ENCODE measurements at places on chromosomes 16 and 17.
A peak's percentile ranks its signal among the peaks of the same experiment; 100 is the strongest.

GRCh38 chr17:65463242-65463641, 98.2 kb downstream of the AXIN2 start:
- peak; percentile 85 for DNase-seq

GRCh38 chr17:1511756-1512321, 4.6 kb downstream of the INPP5K start:
- no peak for DNase-seq

- no peak for DNase-seq
Measured at GRCh38 chr17:50967795-50968194, 101.6 kb upstream of the TOB1 start.

GRCh38 chr17:28532050-28532960, 20.1 kb downstream of the UNC119 start:
- DNase-seq, result no peak

GRCh38 chr17:9003355-9004131, 17.8 kb upstream of the NTN1 start:
- DNase-seq, result no peak

DNA sequence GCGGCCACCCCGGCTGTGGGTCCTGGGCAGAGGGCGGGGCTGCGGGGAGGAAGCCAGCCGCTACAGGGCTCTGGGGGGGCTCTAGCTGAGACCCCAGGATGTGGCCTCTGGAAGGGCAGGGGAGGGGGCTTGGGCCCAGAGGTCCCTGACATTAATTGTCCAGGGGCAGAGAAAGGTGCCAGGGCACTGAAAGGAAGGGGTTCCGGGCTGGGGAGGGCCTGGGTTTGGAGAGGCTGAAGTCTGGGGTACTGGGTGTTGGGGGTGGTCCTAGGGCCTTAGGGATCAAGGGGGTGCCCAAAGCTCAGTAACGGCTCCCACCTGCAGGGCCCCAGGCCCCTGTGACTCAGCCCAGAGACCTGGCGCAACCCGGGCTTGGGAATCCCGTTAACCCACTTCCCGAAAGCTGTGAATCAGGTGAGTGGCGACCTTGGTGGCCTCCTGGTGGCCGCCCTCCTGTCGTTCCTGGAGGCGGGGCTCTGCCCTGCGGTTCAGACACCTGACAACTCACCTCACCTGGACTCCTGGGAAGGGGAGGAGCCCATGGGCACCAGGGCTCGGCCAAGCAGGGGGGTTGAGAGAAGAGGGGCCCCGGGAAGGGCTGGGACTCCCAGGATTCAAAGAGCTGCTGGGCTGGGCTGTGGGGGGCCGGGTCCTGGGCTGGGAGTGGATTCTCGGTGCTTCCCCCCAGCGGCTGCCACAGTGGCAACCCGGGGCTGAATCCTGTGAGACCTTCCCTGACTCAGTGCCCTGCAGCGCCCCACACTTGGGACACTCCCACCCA, 465 bp upstream of the PRSS22 start:
- DNase-seq, result peak; percentile 93

DNA sequence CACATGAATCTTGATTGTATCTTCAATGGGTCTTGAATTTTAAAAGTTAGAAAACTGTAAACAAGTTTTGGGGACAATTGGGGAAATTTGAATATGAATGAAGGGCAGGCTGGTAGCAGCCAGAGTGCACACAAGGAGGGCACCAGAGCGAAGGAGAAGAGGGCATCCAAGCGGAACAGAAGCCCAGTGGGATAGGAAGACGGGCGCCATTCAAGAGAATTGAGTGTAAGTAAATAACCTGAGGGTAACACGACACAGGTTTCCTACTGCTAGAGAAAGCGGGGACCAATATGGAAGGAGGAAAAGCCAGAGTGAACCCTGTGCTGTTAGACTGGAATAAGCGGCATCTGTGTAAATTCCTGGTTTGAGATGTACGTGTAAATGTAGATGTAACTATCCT, 115.1 kb upstream of the CCL2 start:
- no peak for DNase-seq

DNA sequence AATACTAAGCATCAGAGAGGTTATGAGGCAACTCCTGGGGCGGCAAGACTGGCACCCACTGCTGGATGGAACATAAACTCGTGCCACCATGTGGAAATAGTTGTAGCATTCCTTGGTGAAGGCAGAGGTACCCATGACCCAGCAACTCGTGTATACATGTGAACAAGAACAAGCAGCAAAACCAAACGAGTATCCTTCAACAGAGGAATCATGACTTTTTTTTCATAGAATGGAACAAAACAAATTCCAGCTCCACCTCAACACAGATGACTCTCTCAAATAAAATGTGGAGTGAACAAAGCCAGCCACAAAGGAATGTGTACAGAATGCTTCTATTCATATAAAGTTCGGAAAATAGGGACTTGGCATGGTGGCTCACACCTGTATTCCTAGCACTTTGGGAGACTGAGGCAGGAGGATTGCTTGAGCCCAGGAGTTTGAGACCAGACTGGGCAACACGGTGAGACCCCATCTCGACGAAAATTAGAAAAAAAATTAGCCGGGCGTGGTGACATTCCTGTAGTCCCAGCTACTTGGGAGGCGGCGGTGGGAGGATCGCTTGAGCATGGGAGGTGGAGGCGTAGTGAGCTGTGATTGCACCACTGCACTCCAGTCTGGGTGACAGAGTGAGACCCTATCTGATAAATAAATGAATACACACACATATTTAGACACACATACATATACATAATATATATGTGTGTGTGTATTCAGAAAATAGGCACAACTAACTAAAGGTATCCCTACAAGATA, 35.3 kb downstream of the B9D1 start:
- DNase-seq, result peak; percentile 64

GRCh38 chr16:68590201-68590994, 51.3 kb downstream of the ZFP90 start:
- peak; percentile 88 for DNase-seq

DNA sequence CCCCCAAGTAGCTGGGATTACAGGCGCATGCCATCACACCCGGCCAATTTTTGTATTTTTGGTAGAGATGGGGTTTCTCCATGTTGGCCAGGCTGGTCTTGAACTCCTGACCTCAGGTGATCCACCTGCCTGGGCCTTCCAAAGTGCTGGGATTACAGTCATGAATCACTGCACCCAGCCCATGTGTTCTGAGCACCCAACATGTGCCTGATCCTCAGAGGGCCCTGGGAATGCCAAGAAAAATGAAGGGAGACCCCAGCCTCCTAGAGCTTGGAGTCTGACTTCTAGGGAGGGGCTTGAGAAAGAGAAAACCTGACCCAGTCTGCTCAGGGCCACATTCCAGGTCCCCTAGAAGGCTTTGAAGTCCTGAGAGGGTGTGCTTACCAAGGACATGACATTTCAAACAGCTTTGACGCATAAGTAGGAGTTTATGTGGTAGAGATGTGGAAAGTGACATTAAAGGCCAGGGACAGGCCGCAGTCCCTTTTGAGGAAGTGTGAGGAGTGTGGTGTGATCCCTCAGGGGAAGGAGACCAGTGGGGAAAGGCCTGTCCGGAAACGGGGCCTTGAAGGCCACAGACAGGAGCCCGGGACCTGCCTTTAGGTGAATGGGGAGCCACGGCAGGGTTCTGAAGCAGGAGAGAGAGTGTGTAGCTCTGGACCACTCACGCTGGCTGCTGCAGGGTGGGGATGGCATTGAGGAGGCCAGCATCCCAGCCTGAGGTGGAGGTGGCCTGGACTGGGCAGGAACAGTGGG, 1.1 kb upstream of the CCL22 start:
- no peak for DNase-seq

GRCh38 chr16:759110-759910, 1.2 kb upstream of the MSLN start:
- DNase-seq, result peak; percentile 89

DNA sequence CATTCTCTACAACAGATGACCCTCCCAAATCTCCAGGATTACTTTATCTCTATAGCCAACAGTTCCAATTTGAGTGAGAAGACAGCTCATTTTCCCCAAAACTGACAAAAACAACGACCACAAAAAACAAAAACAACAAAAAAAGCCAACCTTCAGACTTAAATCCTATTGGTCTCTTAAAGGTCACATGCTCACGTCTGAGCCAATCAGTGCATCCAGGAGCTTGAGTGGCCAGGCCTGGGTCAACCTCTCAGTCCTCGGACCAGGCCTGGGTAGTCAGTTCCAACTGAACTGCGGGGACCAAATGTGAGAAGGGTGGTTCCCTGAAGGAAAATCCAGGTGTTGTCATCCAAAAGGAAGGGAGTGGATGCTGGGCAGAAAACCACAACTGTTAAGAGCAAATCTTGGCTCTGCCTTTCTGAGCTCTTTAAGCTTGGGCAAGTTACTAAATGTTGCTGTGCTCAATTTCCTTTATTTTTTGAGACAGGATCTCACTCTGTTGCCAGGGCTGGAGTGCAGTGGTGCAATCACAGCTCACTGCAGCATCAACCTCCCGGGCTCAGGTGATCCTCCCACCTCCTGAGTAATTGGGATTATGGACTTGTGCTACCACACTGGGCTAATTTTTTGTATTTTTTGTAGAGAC, 43.0 kb upstream of the MSI2 start:
- no peak for DNase-seq

DNA sequence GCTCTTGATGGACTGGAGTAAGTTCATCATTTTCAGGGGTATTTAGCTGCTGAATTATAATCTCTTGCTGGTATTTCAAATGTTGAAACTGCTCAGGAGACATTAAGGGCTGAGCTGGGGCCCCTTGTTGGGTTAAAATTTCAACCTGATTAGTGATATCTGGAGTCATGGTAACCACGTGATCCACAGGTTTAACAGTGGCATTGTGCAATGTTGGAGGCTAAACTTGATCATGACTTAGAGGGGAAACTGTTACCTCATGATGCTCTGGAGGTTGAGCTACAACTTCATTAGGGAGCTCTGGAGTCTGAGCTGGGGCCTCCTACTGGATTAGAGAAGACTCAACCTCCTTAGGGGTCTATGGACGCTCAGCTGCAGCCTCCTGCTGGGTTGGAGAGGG, 17.2 kb upstream of the MPP2 start:
- DNase-seq, result no peak

DNA sequence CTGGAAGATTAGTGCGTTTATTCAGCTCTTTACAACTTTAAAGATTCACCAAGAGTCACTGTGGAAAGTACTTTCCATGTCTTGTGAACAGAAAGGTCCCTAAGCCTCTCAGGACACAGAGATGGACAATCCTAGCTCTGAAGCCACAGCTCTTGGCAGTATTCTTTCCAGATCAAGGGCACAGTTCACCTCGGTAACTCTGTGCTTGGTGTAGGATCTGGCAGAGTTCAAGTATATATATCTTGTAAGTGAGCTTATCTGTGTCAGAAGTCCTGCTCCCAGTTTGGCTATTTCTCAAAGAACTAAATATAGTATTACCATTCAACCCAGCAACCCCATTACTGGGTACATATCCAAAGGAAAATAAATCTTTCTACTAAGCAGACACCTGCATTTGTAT, 183.7 kb downstream of the CBLN1 start:
- DNase-seq, result no peak

DNA sequence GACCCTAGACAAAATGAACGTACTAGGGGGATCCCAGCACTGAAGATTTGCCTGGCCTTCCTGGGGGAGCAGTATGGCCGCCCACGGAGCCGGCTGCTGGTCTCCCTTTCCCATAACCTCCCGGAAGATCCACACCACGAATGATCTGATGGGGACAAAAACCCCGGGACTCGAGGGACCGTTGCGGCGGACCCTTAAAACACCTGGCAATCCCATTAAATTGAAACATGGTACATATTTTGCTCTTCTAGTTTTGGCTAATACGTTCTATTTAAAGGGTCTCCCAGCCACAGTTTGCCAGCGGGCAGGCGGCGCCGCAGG, 45.2 kb upstream of the LCMT1 start:
- DNase-seq, result no peak

DNA sequence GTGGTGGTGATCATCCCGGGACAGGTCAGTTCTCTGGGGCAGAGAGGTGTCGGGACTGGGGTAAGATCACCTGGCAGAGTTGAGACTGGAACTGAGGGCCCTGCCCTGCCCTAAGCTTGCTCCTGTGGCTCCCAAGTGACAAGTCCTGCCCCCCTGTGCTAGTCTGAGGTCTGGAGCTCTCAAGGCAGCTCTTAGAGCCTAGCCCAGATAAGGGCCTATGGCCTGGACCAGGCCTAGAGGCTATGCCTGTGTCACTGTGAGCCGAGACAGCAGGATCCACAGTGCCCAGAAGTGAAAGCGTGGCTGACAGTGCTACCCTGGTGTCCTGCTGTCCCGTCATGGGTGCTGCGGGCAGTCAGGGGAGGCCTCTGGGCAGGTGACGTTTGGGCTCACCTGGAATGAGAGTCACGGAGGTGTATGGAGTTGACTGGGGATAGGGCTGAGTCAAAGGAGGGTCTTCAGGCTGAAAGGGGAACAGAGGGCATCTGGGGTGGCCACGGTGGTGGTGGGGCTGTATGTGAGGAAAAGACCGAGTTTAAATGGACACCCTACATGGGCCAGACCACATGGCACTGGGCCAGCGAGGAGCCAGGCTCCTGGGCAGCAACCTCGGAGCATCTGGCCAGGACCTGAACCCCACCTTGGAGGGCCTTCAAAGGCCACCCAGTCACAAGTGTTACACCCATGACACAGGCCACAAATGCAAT, 5.5 kb downstream of the NATD1 start:
- DNase-seq, result no peak

DNA sequence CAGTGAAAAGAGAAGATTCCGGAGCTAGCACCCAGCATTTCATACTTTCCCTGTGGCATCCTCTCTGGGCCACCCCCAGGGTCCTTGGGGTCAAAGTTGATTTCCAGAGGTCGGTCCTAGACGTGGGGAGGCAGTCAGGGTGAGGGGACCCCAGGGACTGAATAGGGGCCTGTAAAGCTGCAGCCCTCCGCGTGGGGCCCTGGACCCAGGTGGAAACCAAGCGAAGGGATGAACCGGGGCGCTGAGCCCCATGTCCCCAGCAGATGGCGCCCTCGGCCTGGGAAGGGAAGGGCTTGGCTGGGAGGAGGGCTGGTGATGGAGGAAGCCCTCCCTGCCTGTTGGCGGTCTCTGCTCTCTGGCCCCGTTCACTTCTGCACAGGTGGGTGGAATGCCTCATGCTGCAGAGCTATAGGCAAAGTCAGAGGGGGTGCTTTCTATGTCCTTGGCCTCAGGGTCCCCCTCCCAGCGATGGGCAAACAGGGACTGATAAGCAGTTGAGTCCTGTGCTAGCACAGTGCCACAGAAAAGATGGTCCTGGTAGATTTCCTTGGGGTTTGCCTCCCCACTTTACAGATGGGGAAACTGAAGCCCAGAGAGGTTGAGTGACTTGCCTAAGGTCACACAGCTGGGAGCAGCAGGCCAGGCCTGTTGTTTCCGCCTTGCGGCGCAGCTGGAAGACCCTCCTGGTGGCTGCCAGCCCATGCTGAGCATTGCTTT, 163.4 kb upstream of the CIBAR2 start:
- DNase-seq, result peak; percentile 85

- DNase-seq, result peak; percentile 74
Measured at GRCh38 chr17:57086069-57086930, 1.3 kb downstream of the AKAP1 start.

DNA sequence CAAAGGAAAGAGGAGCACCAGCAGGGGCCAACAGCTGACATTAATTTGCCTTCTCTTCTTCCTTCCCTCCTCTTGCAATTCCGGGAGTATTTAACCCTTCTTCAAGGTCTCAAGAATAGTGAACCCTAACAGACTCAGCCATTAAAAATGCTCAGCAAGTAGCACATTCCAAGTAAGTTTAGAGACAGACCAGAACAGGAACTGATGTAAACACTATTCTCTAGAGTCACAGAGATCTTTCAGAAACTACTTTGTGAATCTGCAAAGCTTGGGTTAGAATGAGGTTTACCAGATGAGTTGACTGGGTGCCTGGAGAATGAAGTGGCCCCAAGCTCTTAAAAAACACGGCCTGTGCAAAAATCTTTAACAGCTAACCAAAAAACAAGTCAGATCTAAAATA, 50.9 kb downstream of the TEX2 start:
- no peak for DNase-seq

All from upper lobe of right lung (tissue), 1 donor.